ENCODE measurements at places on chromosomes 6 and 20. TPM values are rescaled to one million over a fixed set of nuclear protein-coding genes. Genes with fewer than 3 reads are reported as not detected.

WFDC12 gene
- total RNA-seq: not detected

FGD2 gene
- total RNA-seq: 0.19 TPM

- DNase-seq: no peak
Measured at GRCh38 chr20:10579942-10580341, 93.9 kb downstream of the JAG1 start.

- no peak for DNase-seq
Measured at GRCh38 chr6:122647765-122648164, 37.6 kb downstream of the PKIB start.

BRD2 gene
- 351 TPM for total RNA-seq

DNA sequence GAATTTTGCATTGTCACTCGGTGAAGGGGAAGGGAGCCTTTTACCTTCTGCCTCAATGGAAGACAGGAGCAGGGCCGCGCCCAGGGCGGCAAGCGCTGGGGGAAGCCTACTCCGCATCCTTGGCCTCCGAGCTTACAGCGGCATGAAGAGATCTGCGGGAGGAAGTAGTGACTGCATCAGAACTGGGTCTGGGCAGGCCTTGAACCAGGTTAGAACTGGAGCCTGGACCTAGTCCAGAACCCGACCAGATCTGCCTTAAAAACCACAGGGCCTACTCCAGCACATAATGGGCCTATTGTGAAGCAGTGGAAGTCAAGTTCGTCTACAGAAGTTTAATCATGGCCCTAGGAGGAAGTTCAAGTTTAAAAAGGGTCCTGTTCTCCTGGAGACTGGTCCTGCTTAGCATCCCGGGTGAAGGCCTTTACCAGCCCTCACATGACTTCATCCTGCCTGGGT is 3.1 kb downstream of the COL12A1 start:
- no peak for DNase-seq

DNA sequence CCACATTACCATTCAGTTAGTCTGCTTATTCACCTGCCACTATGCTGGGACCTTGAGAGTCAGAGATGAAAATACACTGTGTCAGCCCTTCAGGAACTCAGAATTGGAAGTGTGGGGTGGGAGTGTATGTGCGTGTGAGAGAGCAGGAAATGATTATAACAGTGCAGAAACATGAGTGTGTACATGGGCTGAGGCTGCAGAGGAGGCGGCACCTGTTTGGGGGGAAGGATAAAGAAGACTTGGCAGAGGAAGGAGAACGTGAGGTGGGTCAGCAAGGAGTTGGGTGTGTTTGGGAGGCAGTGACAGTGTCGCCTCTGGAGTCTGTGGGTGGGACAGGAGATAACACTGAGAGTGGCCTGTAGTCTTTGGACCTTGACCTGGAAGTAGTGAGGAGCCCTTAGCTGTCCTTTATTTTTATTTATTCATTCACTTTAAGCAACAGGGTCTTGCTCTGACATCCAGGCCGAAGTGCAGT is 3.1 kb downstream of the CHMP4B start:
- no peak for DNase-seq

- peak; percentile 29 for DNase-seq
Measured at GRCh38 chr20:47989957-47990356, 204.7 kb upstream of the SULF2 start.

- DNase-seq: peak; percentile 80
Measured at GRCh38 chr6:80338201-80338836, 231.8 kb downstream of the BCKDHB start.

GRCh38 chr6:161110028-161110779 is 118.6 kb downstream of the MAP3K4 start:
- DNase-seq: no peak

DNA sequence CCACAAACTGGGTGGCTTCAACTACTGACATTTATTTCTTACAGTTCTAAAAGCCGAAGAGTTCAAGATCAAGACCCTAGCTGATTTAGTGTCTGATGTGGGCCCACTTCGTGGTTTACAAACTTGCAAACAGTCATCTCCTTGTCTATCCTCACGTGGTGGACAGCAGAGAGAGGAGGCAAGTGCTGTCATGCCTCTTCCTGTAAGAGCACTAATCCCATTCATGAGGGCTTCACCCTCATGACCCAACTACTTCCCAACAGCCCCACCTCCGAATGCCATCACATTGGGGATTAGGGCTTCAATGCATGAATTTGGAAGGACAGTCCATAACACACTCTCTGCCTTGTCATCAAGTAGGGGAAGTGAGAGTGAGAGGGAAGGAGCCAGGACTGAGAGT is 15.6 kb upstream of the ISM1 start:
- DNase-seq: no peak

SLC22A16 gene
- total RNA-seq: not detected
